ENCODE measurements at places on chromosomes 2 and 18.

- no peak for DNase-seq
Measured at GRCh38 chr2:168152902-168153530, 94.4 kb downstream of the STK39 start.

DNA sequence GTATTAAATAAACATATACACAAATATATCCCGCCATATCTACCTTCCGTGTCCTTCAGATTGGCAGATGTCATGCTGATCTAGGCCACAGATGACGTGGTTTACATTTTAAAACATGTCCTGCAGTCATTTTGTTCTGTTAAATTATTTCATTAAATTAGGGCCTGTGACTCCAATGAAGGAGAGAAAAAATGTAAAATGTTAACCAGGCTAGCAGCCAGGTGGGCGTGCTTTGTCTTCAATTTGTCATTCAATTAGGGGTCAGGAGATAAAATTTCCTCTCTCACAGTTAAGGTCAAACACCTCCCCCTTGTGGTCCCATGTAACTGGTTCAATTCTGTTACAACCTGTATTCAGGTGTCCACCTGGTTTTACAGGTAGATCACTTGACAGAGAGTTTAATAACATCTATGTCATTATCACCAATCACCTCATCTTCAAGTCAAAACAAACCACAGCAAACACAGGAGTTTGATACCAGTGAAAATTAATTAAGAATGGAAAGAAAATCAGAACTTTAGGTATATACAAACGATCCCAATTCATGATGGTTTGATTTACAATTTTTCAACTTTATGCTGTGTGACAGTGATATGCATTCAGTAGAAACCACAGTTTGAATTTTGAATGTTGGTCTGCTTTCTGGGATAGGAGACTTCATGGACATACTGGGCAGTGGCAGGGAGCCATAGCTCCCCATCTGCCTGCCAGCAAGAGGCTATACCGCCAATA, 339.4 kb downstream of the CMPK2 start:
- DNase-seq = no peak

GRCh38 chr2:235264121-235264493, 229.7 kb upstream of the AGAP1 start:
- no peak for DNase-seq

GRCh38 chr2:24920809-24921441, 888 bp upstream of the ADCY3 start:
- peak; percentile 29 for DNase-seq

GRCh38 chr2:174340400-174341292, 5.9 kb downstream of the SP9 start:
- no peak for DNase-seq

DNA sequence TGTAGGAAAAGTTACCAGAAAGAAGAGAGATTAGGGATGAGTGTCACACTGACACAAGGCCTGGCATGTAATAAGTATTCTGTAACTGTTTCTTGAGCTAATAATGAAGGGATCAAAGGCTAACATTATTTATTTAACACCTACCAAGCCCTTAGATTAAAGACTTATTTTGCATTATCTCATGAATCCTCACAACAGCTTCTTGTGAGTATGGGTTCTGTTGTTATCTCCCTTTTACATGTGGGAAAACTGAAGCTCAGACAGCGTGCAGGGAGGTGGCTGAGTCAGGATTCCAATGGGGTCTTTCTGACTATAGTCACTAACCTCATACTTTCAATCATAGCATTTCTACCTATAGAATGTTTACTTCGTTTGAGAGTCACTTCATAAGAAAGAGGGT, 79.0 kb upstream of the PROKR1 start:
- DNase-seq = no peak

GRCh38 chr2:111698743-111699554, 185.0 kb downstream of the ANAPC1 start:
- DNase-seq = peak; percentile 77

DNA sequence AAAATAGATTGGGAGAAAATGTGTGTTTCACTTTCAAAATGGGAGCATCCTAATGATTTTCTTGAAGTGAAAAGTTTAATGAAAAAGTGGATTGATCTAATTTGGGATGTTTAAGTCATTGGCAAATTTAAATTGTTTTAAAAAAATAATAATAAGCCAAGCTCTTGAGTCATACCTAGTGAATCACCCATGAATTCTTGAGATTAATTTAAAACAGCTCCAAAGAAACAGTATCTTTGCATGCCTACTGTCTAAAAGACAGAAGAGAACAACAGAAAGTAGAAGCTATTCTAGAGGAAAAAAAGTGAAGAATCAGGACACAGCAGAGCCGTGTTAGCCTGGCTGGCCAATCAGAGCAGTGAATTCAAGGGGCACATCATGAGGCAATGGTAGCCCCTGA, 7.7 kb downstream of the ACVR1C start:
- DNase-seq = no peak

DNA sequence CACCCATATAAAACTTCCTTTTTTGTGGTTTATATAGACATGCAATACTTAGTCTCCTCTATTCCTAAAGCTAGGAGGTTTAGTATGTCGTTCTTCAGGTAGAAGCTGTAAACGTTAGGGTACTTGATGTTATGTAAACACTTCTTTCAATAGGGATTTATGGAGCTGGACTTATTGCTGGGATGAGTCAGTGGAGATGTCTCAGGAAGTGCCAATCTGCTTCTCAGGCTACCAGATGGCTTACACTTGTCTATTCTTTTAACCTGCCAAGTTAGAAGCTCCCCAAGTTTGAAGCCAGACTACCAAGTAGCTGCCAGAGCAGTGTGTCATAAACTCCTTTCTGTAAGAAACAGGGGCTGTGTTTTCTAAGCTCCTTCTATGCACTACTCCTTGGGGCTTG, 756.5 kb upstream of the LRRTM1 start:
- DNase-seq = no peak

- no peak for DNase-seq
Measured at GRCh38 chr2:101962309-101962708, 29.5 kb upstream of the IL1R2 start.

- DNase-seq = no peak
Measured at GRCh38 chr18:46398005-46398404, 259.0 kb downstream of the LOXHD1 start.

DNA sequence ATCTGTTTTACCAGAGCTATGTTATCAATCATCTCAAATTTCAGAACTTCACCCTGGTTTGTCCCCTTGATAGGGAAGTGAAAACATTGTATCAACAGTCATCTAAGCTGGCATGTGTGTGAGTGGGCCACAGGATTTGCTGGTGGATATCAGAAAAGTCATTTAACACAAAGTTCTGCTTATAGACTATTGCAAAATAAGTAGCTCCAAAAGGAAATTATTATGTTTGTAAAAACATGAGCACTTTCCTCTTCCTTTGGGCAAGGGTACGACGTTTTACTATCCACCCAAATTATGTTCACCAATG, 20.7 kb upstream of the COPS8 start:
- no peak for DNase-seq

DNA sequence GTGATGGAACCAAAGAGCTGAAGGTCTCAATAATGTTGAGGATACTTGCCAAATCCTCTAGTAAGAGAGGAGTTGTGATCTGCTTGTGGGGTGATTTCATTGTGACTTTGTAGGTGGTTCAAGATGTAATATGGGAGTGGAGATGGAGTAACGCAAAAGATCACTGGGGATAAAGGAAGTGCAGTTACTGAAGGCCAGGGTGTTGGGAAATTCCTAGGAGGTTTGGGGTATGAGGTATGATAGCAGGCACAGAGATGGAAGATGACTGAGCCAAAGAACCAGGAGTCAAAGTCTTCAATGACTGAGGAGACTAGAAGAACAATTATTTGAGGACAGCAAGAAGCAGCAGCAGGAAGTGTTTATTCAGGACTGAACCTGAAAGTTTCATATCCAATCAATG, 222.6 kb downstream of the NCKAP5 start:
- no peak for DNase-seq

DNA sequence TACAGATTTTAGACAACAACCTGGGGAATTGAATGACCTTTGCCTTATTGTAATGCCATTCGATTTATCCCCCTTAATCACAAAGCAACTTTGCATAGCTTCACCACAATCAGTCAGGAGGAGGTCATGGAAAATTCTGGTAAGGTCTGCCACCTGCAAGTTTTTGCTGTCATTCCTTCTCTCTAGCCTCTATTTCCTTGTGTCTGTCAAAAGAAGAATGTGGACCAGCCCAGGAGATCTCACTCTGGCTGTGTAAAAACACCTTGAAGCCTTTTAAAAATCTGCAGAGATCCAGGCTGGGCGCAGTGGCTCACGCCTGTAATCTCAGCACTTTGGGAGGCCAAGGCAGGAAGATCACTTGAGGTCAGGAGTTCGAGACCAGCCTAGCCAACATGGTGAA, 74.1 kb upstream of the BZW1 start:
- DNase-seq = no peak

GRCh38 chr18:73826098-73826497, 321.5 kb downstream of the FBXO15 start:
- DNase-seq = no peak

GRCh38 chr2:34666821-34667220, 1067.7 kb upstream of the FAM98A start:
- no peak for DNase-seq

DNA sequence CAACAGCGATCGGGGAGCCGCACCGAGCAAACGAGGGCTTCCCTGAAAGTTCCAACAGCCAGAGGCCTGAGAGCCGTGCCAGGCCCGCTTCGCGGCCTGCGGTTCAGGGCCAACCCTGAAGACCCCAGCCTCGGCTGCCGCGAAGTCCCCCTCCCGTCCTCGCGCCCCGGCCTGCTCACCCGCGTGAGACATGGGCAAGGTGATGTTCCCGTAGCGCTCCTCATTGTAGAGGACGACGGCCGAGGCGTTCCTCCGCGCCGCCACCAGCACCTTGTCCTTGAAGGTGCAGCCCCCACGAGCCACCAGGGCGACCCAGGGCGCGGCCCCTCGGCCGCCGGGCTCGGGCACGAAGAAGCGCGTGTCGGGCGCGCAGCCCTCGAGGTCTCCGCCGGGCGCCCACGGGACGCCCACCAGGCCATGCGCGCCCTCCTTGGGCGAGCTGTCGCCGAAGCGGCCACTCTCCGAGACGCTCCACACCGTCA, 510 bp downstream of the RNF149 start:
- DNase-seq = peak; percentile 19

GRCh38 chr2:122193622-122194021, 438.2 kb downstream of the TSN start:
- no peak for DNase-seq

DNA sequence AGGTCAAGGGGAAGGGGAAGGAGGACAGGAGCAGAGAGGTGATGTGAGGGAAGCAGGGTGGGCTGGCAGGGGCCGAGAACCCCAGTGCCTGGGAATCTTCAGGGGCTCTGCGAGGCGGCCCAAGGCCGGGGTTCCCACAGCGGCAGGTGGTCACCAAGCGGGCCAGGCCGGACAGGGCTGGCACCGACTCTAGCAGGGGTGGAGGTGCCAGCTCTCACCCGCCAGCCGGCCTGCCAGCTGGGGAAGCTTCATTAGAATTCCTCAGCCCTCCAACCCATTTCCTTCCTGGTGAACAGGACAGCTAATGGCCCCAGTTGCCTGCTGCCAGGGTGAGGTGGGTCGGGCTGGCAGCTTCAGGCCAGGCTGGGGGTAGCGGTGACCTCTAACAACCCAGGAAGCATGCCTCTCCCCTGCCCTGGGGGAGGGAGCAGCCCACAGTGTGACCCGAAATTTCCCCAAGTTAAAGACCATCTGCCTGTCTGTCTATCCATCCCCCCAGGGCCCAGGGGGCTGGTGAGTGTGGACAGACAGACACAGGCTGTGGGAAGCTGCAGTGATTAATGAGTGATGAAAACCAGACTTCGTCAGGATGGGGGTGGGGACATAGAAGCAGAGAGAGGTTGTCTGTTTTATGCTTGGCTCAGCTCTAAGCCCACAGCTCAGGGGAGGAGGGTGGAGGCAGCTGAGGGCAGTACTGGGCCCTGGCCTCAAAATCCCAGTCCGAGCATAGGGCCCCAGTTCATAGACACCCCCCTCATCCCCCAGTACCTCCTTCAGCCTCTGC, 144.1 kb downstream of the ZFP36L2 start:
- DNase-seq = no peak

- no peak for DNase-seq
Measured at GRCh38 chr18:77566604-77567003, 317.0 kb downstream of the GALR1 start.

DNA sequence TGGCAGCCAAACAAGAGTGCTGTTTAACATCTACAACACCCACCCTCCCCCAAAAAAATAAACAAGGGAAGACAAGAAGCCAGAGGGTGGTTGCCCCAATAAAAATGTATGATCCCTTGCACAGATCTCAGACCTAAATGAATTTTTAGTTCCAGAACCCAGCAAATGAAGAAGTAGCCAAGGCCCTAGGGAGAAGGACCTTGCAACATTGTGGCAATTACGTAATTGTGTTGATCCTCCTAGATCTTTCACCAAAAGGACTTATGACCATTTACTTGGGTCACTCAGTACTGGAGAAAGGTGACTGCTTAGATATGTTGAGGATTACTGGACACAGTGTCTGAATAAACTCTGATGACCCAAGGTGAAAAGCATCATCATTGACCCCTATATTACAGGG, 1393.8 kb downstream of the LRP1B start:
- no peak for DNase-seq

- no peak for DNase-seq
Measured at GRCh38 chr2:65361623-65362022, 70.8 kb downstream of the SPRED2 start.

GRCh38 chr2:70124983-70125480, 37.8 kb downstream of the PCBP1 start:
- peak; percentile 62 for DNase-seq

- DNase-seq = no peak
Measured at GRCh38 chr2:218882866-218883366, 2.3 kb downstream of the WNT10A start.

GRCh38 chr18:73708591-73708990, 439.0 kb downstream of the FBXO15 start:
- DNase-seq = no peak

DNA sequence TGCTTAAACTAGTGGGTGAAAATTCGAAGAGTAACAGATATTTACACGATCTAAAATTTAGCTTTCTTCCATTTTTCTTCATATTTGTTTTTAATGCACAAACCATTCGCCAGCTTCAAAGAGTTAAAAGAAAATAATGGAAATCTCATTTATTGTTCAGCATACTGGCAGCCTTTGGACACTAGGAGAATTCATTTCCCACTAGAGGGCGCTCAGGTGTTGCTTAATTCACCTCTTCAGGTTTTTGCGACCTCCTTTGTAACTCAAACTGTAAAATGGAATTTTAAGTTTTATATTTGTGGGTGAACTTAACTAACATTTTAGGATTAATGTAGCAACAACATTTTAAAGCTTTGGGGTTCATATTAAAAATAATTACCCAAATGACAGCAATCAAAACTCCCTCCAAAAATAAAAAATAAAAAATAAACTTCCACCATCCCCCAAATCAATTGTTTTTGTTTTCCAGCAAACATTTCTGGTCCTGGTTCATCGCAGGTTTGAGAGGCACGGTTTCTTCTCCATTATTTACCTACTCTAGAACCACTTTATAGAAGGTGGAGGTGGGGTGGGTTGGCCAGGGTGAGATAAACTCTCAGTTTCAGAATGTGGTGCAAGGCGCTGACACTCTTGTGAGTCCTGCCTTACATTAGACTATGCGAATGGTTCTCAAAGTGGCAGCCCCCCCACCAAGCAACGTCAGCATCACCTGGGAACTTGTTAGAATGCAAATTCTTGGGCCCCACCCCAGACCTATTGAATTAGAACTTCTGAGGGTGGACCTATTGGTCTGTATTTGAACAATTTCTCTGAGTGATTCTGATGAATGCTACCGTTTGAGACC, 24.7 kb upstream of the PNPT1 start:
- peak; percentile 55 for DNase-seq
